ENCODE measurements at places on chromosomes 4 and X. TPM values are rescaled to one million over a fixed set of nuclear protein-coding genes. Genes with fewer than 3 reads are reported as not detected.

SPON2 gene
- 2.8 TPM for total RNA-seq

SRPK3 gene
- total RNA-seq = not detected

MAGEC1 gene
- total RNA-seq = not detected

MAGEA1 gene
- total RNA-seq = not detected

AMER1 gene
- total RNA-seq = 9.4 TPM

TNIP3 gene
- not detected for total RNA-seq

CFAP99 gene
- total RNA-seq = not detected
